ENCODE measurements at places on chromosomes 7 and 10.

GRCh38 chr10:86153751-86154150, 212.8 kb downstream of the GRID1 start:
- DNase-seq = no peak

DNA sequence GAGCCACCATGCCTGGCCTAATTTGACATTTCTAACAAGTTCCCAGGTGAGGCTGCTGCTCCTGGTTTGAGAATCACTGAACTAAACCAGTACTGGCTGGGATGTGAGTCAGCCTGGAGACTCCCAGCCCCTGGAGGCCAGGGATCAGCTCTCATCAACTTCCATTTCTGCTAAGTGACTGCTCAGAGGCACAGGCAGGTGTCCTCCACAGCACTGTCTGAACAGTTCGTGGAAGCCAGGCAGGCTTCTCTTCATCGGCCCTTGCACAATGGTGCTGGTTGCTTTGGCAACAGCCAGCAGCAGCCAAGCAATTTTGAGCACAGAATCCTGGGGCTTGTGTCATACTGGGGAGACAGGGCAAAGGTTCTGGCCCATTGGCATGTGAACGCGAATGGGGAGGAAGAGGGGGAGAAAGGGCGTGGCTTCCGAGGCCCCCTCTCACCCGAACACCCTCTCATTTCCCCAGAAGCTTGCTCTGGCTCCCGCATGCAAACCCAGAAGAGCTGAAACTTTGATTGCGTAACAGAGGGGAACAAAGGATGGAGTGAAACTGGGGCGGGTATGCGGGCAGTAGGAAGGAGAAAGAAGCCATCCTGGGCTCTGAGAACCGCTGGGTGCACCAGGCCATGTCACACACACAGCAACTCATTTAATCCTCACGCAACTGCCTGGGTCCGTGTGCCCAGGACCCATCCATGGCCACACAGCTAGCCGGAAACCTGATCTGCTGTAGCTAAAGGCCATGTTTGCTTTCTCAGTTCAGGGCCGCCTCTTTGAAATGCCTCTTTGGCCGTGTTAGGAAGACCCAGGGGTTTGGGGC, 9.0 kb upstream of the POR start:
- DNase-seq = peak; percentile 68

DNA sequence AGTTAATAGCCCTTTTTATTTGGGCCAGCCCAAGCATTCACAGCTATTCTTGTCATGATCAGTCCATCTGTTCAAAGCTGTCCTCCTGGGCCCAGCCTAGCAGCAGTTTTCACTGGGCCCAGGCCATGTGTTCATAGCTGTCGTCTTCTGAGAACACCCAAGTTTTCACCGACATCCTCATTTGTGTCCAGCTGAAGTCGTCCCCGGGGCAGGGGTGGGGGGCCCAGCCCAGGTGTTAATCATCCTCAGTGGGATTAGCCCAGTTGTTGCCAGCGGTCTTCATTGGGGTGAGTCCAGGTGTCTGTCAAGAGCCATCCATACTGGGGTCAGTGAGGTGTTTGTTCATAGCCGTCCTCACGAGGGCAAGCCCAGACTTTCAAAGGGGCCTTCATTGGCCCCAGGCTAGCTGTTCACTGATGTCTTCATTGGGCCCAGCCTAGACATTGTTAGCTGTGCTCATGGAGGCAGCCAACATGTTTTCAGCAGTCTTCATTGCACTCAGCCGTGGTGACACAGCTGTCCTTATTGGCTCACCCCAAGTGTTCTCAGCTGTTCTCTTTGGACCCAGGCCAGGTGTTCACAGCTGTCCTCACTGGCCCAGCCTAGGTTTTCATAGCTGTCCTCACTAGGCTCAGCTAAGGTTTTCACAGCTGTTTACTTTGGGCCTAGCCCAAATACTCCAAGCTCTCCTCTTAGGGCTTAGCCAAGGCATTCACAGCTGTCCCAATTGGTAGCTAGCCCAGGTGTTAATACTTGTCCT, 10.0 kb downstream of the FRG2B start:
- peak; percentile 89 for DNase-seq

DNA sequence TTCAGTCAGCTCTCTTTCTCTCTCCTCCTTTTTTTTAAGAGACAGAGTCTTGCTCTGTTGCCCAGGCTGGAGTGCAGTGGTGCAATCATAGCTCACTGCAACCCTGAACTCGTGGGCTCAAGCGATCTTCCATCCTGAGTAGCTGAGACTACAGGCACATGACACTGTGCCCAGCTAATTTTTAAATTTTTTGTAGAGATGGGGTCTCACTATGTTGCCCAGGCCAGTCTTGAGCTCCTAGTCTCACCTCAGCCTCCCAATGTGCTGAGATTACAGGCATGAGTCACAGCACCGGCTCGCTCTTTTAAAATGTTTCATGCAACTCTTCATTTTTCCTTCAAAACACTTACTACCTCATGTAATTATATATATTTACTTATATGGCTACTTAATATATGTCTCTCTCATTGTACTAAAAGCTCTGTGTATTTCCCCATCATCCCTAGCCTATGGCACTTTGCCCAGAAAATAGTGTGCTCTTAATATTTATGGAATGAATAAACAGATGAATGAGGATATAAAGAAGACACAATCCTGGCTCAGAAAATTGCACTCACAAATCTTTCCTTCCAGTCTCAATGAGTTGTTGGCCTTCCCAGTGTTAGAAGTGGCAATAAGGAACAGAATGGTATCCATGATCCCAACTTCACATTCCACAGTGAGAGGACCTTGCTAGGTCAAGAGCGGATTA, 33.9 kb downstream of the EBLN1 start:
- no peak for DNase-seq

- no peak for DNase-seq
These were observed 153.2 kb upstream of the FZD8 start for GRCh38 chr10:35795131-35795824.

DNA sequence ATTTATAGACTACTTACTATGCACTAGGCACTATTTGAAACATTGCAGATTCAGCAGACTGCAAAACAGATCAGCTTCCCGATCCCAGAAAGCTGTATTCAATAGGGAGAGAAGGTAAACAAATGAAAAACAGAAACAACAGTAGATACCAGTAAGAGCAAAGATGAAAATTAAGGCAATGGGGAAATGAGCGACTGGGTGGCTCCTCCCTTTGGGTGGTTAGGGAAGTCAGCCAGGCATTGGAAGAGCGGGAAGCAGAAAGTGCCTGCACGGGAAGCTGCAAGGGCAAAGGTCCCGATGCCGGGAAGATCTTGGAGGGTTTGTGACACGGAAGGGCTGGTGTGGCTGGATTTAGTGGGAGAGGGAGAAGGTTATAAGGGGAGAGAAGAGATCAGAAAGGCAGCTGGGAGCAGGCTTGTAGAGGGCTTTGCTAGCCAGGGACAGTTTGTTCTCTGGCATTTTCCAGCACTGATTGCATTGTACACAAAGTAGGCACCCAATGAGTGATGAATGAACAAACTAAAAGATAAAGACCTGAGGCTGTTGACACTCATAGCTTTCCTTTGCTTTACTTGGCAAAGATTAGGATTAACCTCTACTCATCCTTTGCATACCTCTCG, 67.8 kb downstream of the NAMPT start:
- peak; percentile 9 for DNase-seq

DNA sequence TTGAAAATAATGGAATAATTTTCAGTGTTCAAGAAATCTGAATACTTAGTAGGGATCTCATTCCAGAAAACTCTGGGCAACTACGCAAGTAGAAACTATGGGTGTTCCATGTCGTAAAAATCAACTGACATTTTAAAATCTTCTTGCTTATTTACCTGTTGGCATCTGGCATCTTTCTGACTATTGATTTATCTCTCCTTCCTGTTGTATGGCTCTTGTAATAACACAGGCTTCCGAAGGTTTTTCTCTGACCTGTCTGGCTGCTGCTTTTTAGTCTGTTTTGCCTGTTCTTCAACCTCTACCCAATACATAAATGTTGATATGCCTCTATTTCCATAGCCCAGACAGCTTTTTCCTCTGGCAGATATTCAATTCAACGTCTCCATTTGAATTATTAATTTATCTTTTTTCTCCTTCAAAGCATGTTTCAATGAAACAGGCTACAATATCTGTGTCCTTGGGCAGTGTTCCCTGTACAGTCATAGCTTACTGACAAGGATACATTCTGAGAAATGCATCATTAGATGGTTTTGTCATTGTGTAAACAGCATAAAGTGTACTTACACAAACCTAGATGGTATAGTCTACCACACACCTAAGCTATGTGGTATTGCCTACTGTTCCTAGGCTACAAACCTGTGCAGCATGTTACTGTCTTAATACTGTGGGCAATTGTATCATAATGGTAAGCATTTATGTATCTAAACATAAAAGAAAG, 105.9 kb upstream of the ETV1 start:
- no peak for DNase-seq

DNA sequence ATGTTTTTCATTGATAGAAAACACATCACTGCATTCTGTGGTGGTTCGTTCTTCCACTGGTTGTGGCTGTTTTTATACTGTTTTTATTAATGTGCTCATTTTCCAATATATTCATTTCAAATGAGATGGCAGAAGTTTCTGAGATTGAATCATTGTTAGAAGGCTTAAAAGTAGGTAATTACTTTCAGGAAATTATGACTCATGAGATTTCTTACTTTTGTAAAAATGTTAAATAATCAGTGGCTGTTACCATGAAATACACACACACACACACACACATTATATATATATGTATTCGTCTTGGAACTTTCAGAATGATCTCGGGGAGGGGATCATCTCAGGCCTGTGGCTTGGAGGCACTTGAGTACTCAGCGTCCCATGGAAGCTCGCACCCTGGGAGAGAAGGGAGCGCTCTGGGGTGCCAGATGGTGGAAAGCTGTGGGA, 66.1 kb downstream of the ZMYND11 start:
- no peak for DNase-seq

GRCh38 chr10:23344241-23344841, at the start of gene C10orf67:
Gene C10orf67, minus strand, starts transcription at chr10:23344797. Its CDS starts 23 bp downstream, at chr10:23344774.
- DNase-seq = peak; percentile 13

DNA sequence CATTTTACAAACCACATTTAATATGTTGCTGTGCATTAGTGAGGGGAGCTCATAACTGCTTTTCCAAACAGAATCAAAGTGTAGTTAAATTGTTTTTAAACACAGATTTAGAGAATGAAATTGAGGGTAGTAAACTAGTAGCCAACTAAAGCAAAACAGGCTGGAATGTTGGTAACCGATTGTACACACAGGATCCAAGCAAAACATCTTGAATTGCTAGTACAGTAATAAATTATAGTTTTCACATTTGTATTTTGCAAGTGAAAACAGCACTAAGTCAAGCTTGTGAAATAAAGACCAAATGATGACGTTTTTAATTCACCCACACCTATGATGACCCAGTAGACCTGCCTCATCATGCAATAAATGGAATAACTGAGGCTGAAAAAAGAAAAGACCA, 198.3 kb downstream of the HDAC9 start:
- no peak for DNase-seq

GRCh38 chr7:139081584-139081983, 27.9 kb downstream of the ZC3HAV1 start:
- DNase-seq = no peak

GRCh38 chr10:4775808-4776207, 50.2 kb upstream of the AKR1E2 start:
- DNase-seq = no peak

GRCh38 chr7:151704299-151704959, 172.5 kb downstream of the PRKAG2 start:
- DNase-seq = no peak

DNA sequence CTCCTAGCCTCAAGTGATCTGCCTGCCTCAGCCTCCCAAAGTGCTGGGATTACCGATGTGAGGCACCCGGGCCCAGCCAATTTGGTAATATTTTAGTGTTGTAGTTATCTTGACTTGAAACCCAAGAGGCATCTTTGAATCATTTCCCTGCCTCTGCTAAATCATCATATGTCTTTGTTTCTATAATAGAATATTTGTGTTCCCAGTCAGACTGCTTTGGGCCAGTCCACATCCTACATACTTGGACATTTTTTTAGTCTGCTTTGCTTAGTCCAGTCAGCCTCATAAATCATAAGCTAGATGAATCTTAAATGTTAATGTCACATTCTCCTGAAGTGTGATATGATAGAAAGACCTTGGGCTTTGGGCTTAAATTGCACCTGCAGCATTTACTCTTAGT, 5.9 kb downstream of the STAM start:
- DNase-seq = no peak

GRCh38 chr10:62709200-62709599, 95.3 kb upstream of the ADO start:
- no peak for DNase-seq

- DNase-seq = no peak
These were observed 25.9 kb downstream of the ASB13 start for GRCh38 chr10:5640501-5640900.

DNA sequence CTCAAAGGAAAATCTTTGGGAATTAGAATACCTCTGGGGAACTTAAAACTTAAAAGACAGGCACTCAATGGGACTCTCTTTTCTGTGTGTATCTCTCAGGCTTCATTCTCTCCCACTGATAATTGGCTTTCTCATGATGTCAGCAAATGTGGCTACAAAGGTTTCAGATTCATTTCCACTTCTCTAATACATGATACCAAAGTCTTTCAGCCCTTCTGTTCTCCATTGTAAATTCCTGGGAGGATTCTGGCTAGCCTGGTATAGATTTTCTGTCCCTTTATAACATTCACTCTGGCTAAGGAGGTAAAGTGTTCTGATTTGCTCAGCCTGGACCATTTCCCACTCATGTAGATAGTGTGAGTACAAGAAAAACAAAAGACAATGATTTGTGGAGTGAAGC, 606.2 kb downstream of the PCDH15 start:
- DNase-seq = no peak

GRCh38 chr7:117874191-117874700, 1.0 kb upstream of the CTTNBP2 start:
- no peak for DNase-seq

- DNase-seq = no peak
These were observed 5.4 kb upstream of the GRM8 start for GRCh38 chr7:127258111-127258510.

DNA sequence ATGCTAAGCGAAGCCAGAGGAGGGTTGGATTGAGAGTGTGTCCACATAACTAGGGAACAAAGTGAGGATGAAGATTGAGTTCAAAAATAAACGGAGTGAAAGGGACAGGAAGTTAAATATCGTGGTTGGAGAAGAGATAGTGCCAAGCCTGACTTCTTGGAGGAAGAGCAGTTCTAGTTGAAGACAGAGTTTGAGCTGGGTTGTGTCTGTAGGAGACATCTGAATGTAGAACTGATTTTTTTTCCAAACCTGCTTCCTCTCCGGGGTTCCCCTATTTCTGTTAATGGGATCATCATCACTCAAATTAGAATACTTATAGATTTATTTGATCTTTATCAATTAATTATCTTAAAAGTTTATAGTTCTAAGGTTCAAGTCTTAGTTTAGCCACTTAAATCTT, 35.6 kb downstream of the SP4 start:
- DNase-seq = no peak

GRCh38 chr10:7239312-7239985, 171.4 kb downstream of the SFMBT2 start:
- DNase-seq = no peak

GRCh38 chr10:11223081-11223480, 205.4 kb downstream of the CELF2 start:
- no peak for DNase-seq
